AG09319 (cell line): ENCODE measurements at places on chromosomes 6 and 20.
A peak's percentile ranks its signal among the peaks of the same experiment; 100 is the strongest.

DNA sequence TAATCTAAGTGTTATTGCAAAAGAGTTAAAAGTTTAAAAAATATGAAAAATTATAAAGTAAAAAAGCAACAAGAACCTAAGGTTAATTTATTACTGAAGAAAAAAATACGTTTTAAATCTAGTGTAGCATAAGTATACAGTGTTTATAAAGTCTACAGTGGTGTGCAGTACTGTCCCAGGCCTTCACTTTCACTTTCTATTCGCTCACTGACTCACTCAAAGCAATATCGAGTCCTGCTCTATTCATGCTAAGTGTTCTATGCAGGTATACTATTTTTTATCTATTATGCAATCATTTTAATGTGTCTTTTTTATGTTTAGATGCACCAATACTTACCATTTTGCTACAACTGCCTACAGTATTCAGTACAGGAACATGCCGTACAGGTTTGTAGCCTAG lies 113.0 kb downstream of the MANEA start:
- no peak for DNase-seq

GRCh38 chr6:57247603-57248002 lies 25.5 kb upstream of the RAB23 start:
- no peak for DNase-seq

DNA sequence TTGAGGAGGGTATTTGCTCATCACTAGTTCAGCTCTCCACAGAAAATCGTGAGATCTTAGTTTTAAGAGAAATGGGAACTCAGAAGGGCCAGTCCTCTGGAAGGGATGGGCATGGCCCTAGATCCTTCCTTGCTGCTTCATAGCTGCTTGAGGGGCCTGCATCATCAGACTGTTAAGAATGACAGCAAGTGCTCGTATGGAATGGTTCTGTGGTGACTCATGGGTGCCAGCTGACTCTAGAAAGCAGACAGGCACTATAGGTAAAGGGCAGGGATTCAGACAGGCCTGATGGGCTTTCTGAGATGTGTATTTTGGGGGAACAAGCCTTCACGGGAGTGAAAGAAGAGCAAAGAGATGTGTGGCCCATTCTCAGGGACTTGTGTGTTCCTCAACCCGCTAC lies 90.8 kb downstream of the MYLK4 start:
- no peak for DNase-seq

GRCh38 chr6:30411515-30412207 lies 66.7 kb downstream of the RPP21 start:
- DNase-seq = peak; percentile 1

GRCh38 chr6:148508401-148509041 lies 165.9 kb downstream of the SASH1 start:
- DNase-seq = peak; percentile 59

DNA sequence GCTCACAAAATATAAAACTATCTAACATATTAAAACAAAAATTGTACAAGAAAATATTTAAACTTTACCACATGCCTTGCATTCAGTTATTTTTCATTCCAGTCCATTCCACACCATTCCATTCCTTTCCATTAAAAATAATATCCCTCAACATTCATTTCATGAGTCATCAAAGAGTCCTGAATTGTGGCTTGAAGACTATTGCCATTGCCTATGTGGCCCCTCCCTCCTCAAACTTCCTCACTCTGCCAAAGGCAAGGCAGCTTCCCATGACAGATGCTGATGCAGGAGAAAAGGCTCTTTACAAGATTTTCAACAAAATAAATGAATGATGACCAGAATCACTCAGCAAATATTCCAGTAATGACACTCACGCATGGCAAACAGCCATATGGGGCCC lies 31.7 kb downstream of the IL20RA start:
- DNase-seq = no peak

DNA sequence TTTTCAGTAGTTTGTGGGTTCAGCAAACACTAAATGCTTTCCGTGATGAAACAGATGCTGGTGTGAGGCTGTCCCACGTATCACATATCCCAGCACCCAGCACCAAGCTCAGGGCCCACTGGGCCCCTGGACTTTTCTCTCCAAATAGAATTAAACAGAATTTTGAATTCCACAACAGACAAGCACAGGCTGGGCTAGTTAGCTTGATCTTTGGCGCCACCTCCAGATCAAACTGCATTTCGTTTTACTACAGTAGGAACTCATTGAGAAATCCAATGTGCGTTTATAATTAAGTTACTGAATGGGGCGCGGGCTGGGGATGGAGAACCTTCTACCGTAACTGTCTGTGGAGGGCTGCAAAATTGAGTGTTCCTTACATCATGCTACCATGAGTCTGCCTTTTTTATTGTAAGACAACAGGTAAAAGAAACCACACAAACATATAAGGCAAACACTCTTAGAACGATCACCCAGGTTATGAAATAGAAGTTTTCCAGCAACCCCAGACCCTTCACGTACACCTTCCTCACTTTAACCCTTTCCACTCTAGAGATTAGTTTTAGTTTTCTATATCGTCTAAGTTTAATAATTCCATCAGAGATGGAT lies 107.8 kb downstream of the ZFP64 start:
- DNase-seq = peak; percentile 56

- no peak for DNase-seq
Observed at GRCh38 chr20:10076126-10077080, 41.6 kb downstream of the ANKEF1 start.

GRCh38 chr20:52536841-52537400 lies 345.3 kb upstream of the ZFP64 start:
- DNase-seq = no peak

GRCh38 chr20:58495623-58496428 lies 19.4 kb downstream of the APCDD1L start:
- DNase-seq = no peak

GRCh38 chr20:29878281-29878741 lies 1379.2 kb upstream of the DEFB115 start:
- no peak for DNase-seq

- DNase-seq = no peak
Observed at GRCh38 chr20:52843425-52843824, 128.7 kb upstream of the TSHZ2 start.

- no peak for DNase-seq
Observed at GRCh38 chr6:159099961-159100360, 55.2 kb upstream of the TAGAP start.

DNA sequence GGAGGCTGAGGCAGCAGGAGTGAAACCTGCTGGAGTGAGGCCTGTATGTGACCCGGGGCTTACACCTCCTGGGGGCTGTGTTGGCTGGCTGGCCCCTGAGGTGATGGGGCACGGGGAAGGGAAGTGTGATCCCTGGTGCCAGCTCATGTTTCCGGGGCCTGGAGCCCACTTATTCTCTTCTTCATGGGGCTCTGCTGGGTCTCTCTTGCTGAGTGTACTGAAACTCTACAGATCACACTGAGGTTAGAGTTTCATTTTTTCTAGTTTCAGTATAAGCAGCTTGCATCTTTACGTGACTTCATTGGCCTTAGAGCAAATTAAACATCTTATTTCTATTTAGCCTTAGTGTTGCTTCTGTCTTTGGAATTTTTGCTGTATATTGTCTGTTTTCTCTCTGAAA lies 96.2 kb downstream of the ANKS1A start:
- DNase-seq = no peak

DNA sequence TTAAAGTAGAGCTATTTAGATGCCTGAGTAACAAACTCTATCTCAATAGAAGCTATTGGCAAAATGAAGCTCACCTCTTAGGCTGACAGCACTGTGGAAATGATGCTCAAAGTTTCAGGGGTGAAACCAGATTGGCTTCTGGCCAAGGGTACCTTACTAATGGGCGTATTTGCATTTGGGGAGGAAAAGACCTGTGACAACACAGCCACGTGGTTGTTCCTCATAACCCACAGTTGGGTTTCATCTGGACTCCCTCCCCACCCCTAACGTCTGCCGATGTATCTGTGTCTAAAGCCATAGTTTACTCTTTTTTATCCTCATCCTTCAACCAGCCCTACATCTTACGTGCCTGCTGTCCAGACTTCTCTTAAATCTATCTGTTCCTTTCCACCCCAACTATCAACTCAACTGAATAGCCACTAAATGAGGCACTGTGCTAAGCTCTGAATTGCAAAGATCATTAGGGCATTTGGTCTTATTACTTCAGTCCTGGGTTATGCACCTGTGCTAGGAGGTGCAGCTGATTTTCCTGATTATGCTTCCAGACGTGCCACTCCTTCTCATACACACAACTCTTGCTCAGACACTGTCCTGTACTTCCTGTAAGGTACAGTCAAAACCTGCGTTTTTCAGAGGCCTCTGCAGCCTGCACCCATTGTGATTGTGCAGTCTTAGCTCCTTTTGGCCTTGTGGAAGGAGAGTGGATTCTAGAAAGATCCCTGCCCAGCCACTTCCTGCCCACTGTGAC lies 80.6 kb upstream of the ARMC2 start:
- no peak for DNase-seq

- no peak for DNase-seq
Observed at GRCh38 chr6:133544419-133544818, 303.3 kb downstream of the EYA4 start.

DNA sequence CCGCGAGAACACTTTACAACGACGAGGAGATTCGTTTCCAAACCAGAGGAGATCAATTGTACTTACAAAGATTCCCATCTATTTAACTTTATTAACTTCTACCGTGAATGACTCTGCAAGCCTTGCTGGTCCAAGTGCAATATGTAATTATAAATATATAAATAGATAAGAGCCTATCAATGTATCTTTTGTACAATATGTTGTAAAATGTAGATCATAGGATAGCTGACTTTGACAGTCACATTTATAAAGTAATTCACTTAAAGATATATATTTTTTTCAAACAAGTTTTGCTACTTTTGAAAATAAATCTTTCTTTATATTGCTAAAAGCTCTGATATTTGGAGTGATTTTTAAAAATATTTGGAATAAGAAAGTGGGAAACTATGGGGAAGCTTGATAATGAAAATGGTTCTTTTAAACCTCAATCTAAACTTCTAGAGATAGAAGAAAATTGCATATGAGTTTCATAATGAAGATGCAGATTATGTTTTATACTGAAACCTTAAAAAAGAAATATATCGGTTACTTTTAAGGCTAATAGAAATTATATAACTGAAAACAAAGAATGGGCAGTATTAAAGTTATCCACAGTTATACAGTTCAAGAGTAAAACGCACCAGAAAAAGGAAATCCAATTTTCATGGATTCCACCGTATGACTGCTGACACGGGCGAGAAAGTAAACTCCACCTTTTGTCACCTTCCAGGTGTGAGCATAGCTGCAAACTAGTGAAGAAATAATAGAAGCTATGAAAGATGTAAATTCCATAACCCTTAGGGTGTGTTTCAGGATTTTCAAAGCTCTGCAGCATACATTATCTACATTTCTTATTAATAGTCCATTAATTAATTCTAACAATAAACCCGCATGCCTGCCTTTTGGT lies 3.3 kb downstream of the TCF21 start:
- no peak for DNase-seq

DNA sequence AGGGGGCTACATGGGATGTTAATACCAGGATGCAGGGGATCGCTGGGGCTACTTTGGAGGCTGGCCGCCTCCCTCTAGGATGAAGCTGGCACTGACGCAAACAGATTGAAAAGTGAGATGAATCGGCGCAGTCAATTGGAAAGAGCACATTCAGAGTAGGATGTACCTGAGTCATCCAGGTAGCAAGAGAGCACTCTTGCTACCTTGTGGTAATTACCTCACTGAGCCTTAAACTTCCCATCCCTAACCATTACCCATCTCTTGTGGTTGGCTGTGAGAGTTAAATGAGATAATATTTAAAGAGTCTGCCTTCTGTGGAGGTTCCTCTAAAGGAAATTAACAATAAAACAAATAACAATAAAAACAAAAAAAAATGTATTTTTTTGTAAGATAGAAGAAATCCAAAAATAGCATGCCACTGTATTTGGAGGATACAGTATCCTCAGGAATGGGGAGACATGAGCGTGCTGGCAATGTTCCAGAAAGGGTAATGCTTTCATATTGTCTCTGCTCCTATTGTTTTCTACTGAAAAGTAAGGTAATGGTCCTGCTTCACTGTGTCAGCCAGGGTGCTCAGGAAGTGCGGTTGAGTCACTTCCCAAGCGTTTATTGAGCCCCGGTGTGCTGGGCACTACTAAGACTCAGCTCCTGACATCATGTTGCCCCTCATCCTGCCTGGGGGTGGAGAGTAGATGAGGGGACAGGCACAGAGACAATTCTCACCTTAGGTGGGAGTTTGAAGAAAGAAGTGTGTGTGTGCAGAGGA lies 301.1 kb downstream of the EYA4 start:
- DNase-seq = no peak

DNA sequence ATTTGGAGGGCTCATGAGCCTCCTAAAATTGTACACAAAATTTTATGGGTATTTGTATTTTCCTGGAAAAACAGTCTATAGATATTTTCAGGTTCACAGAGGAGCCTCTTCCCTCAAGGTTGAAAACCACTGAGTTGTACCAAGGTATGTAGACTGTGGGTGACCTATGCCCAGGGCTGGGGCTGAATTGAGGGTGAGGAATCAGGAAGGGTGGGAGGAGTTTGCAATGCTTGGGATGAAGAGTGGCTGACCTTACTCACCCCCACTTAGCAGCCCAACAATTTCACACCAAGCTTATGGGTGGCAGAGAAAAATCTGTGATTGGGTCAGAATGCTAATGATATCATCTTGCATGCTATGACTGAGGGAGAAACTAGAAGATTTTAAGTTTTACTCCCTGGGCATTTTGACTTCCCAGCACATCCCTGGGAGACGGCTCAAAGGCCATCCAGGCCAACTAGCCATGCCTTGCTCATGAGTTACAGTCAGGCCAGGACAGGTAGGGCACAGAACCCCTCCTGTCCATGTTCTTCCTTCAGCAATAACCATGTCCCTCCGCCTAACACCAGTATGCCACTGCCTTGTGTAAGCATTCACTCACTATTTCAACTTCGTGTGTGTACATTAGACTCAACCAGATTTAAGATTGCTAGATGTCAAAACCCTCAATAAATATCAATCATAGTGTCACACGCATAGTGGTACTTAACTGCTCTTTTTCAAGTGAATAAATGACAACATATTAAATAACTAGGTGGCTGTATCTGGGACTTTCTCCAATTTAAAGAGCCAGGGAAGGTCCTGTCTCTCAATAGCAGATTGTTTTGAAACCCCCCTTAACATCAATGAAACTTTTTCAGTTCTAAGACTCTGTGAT lies 16.6 kb downstream of the ADTRP start:
- no peak for DNase-seq

GRCh38 chr6:35662999-35663398 lies 25.7 kb downstream of the FKBP5 start:
- DNase-seq = no peak

DNA sequence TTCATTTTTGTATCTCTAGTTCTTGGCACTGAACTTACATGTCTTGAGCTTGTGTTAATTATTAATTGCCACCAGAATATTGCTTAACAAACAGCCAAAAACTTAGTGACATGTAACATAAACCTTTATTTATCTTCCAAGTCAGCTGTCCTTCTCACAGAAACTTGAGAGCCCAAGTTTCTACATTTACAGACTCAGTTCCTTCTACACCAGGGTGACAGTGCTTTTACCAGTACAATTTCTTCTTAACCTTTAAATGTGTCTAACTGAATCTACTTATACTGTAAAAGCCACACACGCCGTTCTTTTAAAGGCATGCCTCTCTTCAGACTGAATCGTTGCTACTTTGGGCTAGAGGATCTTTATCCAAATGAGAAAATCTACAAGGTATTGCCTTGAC lies 539.2 kb downstream of the GRIK2 start:
- no peak for DNase-seq

GRCh38 chr20:17226410-17227218 lies at the start of gene PCSK2:
Gene PCSK2, plus strand, starts transcription at chr20:17227040. Its CDS starts 266 bp downstream, at chr20:17227306.
- peak; percentile 14 for DNase-seq
